CD4-positive, alpha-beta T cell (primary cell): ENCODE measurements at places on chromosomes 12 and 14.

- no peak for DNase-seq
These were observed 2.1 kb downstream of the TINF2 start for GRCh38 chr14:24240110-24240918.

- DNase-seq, result no peak
These were observed 13.1 kb downstream of the KRT85 start for GRCh38 chr12:52354200-52354599.

DNA sequence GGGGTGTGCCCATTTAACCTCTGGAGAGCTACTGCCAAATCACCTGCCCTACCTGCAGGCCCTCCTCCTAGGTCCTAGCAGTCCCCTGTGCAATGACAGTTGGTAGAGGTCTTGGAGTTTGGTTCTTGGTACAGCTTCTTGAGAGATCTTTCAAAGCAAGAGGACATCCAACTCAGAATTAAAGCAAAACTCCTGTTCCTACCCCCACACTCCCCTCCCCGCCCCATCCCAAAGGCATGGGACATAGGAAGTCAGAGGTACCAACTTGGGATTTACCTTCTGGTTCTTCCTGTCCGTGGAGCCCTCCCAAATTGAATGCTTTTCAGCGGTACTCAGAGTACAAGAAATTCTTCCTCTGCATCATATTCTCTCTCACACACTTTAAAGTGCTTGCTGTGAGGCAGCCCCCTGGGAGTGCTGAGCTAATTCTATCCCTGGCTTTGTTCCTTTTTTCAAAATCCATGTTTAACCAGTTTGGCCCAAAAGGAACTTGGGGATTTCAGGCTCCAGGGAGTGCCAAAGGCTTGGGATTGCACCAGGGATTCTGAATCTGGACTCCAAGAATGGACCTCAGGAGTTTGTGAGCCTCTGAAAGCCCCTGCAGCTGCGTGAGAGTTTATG is 40.8 kb downstream of the GALNT16 start:
- no peak for DNase-seq

DNA sequence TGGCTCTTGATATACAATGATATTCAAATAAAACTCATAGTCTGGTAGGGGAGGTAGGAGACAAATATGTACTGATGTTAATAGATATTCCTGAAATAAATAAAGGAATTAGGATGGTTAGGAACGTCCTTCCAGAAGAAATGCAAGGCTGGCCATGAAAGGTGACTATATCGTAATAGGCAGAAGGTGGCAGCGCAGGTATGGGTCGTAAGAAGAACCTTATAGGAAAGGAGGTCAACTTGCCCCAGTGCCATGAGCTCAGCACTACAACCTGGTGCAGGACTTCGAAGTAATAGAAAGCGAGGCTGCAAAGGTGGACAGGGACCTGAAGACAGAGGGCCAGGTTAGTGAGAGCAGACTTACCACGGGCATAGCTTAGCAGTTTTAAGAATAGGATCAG is 55.3 kb upstream of the FGD4 start:
- DNase-seq, result no peak

DNA sequence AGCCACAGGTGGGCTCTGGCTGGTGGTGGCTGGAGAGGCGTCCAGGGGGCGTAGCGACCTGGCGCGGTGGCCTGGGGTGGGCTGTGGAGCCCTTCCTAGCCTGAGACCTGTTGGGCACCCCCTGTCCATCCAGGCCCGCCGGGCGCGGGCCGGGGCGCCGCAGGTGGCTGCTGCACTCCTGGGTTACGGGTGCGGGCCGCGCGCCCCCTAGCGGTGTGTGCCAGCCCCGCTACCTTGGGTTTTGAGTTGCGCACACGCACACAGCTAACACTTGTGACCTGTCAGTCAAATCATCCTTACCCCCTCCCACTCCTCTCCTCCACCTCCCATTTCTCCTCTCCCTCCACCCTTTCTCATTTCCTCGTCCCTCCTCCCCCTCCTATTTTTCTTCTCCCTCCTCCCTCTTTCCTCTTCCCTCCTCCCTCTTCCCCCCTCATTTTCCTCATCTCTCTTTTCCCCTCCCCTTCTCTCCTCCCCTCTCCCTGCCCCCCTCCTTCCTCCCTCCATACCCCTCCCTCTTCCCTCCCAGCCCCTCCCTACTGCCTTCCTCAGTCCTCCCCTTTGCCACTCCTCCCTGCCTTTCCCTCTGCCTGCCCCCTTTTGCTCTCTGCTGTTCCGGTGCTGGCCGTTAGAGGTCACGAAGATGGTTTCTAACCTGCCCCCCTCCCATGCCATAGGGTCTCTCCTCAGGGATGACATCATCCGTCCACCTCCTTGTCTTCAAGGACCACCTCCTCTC is 2.3 kb downstream of the MEG3 start:
- no peak for DNase-seq

DNA sequence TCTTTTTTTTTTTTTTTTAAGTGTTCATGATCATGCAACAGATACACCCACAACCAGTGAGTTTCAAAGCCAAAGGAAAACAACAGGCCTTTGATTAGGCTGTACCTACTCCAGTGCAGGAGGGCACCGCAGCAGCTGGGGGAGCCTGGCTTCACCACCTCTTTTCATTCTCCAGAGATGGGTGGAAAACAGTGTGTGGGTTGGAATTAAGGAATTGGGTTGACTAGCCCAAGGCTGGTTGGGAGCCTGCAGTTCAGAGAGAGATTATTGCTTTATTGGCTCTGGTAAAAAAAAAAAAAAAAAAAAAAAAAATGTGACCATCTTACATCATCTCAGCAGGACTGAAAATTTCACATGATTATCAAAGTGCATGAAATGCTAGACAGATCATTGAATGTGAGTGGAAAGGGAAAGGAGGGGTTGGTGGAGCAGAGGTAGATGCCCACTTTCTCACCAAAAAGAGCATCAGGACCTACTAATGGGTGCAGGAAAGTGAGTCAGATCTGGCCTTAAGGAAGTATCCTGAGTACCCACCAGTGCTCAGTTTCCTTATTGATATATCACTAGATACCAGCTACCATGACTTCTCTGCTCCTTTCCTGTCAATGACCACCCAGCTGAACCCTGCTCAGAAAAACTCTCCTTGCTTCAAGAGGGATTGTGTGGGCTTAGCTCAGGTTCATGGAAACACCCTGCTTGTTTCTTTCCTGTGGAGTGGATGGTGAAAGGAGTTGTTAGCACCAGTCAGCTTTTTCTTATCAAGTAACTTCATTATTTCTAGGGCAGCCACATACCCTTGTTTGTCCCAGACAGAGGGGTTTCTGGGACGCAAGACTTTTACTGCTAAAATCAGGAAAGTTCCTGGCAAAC is 54.8 kb upstream of the DYRK2 start:
- DNase-seq, result no peak

GRCh38 chr12:10558789-10559188 is 53.1 kb downstream of the EIF2S3B start:
- no peak for DNase-seq

DNA sequence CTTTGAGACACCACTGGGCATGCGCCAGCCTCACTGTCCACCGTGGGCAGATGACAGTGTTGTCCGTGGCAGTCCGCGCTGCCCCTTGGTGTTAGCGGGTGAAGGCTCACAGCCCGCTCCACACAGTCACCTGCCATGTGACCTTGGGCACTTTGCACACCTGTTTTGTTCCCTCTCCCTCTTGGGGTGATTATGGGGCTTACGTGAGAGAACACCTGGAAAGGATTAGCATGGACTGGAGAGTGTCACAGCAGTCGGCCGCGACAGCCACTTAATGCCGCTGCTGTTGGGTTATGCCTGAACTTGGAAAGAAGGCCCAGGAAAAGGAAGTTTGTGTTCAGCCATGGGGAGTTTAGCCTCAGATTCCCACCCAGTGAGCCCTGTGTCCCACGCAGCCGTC is 94.2 kb downstream of the DDX51 start:
- no peak for DNase-seq

DNA sequence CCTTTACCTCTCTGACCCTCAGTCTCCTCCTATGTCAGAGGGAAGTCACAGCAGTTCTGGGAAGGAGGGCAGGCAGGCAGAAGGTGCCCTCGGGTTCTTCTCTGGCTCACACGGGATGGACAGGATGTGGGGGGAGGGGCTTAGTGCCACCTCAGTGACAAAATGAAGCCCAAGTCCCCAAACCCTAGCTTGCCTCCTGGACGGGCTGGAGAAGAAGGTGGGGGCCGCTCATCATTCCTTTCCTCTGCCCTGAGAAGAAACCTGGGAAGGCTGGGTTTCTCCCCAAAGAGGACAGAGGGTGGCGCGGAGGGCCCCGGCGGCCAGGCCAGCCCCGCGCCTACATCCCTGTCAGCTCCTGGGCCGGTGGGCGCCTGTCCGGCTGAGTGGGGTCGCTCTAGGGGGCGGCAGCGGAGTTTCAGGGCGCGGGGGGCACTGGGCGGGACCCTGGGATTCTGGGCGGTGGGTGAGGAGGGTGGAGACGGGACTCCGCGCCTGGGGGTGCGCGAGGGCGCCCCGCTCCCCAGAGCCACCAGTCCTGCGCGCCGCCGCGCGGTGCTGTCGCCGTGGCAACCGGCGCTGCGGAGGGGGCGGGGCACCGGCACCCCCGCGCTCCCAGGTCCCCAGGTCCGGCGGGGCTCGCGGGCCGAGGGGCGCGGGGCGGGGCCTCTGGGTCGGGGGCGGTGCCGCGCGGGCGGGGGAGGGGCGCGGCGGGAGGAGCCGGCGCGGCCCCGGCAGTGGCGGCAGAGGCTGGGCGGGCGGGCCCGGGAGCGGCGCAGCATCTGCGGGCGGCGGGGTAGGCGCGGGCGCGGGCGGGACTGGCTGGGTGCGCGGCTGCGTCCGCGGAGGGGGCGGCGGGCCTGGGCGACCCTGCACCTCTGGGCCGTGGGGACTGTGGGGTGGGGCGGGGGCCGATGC is at the start of gene TMEM121:
TMEM121 (plus strand) TSS at position 723 of the 915 bp plus-strand sequence. CDS start 2,252 bp downstream, outside the sequence.
- peak; percentile 19 for DNase-seq

DNA sequence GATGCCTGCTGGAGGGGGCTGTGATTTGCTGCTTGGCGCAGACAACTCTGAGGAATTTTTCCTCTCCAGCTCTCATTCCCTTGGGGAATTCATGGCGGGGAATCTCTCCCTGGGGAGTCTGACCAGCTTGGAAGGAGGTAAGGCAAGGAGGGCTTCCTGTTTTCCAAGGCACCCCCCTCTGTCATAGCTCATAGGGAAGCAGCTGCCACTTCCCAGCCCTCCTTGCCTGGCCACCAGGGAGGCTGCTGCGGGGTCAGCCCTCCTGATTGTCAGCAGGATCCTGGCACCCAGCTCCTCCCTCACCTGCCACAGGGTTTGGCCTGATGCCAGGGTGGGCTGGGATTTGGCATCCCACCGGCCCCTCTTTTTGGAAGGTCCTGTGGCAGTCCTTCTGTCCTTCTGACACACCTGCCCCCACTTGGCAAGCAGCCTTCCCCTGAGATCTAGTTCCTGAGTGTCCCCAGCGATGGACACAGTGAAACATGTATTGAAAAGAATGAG is 74.9 kb downstream of the TSPAN9 start:
- DNase-seq, result no peak

- no peak for DNase-seq
These were observed 28.4 kb upstream of the FOXN3 start for GRCh38 chr14:89445273-89445973.

- no peak for DNase-seq
These were observed 26.3 kb downstream of the ATXN7L3B start for GRCh38 chr12:74563927-74564326.

DNA sequence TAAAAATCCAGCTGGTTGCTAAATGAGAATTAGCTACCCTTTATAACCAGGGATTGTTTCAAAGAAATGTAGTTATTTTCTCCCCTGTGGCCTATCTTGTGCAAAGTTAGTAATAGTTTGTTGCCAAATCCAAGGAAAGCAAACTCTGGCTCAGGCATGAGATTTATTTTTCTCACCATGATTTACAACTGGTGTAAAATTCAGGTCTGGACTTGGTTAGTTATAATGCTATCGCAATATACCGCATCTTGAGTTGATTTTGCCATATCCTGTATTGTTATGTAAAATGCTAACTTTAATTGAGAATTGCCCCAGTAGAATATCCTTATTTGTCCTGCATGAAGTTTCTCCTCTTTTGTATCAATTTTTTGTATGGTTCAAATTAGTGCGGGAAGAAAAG is 135.5 kb downstream of the CRADD start:
- no peak for DNase-seq

DNA sequence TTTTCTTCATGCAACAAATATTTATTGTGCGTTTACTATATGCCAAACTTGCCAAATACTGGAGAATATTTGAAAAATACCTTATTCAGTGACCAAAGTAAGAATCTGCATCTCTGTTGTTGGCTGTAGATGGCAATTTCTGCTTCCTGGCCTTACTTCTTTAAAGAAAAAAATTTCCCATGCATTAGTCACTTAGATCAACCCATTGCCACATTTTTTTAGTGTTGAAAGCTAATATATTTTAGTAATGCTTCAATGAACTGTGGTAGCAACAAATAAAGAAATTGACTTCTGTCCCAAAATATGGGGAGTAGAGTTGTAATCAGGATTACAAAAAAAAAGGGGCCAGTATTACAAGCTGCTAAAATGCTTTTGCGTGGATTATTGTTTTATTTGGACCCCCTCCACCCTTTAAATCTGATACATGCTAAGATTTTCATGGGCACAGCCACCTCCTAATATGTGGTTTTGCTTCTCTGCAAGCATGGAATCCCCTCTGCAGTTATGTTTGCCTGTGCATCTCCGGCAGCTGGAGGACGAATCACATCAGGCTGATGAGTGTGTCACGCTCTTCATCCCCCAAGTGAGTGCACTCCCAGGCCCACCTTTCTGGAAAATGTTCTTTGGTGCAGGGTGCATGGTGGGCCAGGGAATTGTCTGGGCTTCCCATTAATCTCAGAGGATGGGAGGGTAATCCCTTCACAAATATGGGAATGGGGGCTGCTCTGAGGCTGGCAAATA is 38.1 kb upstream of the PTCSC3 start:
- DNase-seq, result no peak

DNA sequence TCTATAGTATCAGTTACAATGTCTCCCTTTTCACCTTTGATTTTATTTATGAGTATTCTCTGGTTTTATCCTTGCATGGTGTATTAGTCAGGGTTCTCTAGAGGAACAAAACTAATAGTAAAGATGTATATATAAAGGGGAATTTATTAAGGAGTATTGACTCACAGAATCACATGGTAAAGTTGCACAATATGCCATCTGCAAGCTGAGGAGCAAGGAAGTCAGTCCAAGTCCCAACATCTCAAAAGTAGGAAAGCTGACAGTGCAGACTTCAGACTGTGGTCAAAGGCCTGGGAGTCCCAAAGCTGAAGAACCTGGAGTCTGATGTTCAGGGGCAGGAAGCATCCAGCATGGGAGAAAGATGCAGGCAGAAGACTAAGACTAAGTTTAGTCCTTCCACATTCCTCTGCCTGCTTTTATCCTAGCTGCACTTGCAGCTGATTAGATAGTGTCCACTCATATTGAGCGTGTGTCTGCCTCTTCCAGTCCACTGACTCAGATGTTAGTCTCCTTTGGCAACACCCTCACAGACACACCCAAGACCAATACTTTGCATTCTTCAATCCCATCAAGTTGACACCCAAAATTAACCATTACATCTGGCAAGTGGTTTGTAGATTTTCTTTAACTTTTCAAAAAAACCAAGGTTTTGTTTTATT is 308.0 kb upstream of the LMO3 start:
- no peak for DNase-seq

DNA sequence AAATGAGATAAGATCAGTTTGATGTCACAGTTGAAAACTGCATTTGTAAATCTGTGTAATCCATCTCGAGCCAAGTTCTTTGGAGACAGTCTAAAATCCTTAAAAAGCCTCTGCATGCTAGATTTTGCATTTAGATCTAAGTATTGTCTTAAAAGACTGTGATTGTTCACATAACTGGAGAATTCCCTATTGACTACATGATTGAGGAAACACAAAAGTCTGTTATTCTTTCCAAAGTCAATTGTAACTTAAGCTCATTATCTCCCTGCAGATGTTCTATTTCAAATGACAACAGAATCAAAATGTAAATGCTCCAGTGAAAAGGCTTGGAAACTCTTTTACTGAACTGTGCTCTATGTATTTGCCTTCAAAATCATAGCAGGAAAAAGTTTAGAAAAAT is 77.8 kb downstream of the MYF5 start:
- no peak for DNase-seq

GRCh38 chr12:13425766-13426165 is 229.2 kb downstream of the EMP1 start:
- DNase-seq, result no peak
